ENCODE measurements at places on chromosomes 7 and 10.
A peak's percentile ranks its signal among the peaks of the same experiment; 100 is the strongest.

- DNase-seq = peak; percentile 43
Measured at GRCh38 chr10:29689001-29689400, 54.2 kb upstream of the SVIL start.

DNA sequence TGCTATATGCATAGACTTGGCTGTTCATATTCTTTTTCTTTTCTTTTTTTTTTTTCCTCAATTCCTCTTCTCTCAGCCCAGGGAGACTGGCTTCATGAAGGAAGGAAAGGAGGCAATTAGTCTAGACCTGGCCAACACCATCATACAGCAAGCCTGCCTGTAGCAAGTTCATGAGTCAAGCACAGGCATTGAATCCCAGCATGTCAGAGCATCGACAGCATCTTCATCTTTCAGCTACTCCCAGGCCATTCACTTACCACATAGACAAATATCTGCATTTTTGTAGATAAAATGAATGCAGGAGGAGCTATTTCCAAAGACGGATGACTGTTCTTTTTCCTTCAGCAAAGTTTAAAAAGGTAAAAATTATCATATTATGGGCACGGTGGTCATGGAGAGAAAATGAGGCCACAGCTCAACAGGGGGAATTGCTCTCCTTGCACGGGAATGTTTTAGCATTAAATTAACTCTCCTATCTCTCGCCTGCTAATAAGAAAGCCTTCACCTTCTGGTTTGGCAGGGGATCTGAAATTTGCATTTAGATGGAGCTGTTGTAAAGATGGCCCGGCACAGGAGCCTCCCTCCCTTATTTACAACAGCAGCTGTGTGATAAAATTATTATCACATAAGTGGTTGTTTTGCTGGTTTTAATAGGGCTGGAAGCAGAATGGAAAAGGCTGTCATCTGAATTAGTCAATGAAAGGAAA, 626.5 kb upstream of the AUTS2 start:
- DNase-seq = peak; percentile 49

GRCh38 chr7:50914460-50914859, 131.8 kb upstream of the GRB10 start:
- DNase-seq = no peak

DNA sequence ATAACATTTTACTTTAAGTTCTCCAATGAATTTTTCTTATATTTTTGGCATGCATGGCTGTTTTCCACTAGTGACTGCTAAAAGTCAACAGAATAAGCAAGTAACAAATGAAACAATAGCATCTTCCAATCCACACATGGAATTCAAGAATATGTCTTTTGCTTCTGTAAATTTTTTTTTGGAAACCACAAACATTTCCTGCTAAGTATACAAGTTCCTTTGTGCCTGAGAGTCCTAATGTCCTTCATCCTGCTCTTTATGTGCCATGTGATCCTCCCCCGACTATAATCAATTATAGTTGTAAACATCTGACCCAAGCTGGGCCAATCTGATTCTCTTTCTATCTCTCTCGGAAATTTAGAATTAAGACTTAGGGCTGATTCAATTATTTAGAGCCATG, 61.2 kb downstream of the PPP1R3C start:
- peak; percentile 32 for DNase-seq

DNA sequence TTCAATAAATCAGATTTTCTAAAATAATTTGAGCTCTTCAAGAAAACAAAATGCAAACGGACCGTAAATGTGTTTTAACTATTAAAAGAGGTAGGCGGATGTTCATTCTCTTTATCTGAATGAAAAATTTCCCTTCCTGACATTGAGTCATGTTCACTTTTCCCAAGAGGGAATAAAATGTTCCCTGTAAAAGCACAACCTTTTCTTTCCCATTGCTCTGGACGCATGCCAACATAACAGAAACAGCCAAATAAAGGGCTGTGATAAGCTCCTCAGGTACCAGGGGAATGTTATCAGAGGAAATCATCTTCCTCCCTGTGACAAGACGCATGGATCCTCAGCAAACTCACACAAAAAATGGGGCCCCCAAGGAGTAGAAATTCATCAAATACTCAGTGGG, 251.8 kb downstream of the MTERF1 start:
- DNase-seq = no peak

GRCh38 chr10:94353336-94353735, 9.4 kb downstream of the NOC3L start:
- DNase-seq = no peak

DNA sequence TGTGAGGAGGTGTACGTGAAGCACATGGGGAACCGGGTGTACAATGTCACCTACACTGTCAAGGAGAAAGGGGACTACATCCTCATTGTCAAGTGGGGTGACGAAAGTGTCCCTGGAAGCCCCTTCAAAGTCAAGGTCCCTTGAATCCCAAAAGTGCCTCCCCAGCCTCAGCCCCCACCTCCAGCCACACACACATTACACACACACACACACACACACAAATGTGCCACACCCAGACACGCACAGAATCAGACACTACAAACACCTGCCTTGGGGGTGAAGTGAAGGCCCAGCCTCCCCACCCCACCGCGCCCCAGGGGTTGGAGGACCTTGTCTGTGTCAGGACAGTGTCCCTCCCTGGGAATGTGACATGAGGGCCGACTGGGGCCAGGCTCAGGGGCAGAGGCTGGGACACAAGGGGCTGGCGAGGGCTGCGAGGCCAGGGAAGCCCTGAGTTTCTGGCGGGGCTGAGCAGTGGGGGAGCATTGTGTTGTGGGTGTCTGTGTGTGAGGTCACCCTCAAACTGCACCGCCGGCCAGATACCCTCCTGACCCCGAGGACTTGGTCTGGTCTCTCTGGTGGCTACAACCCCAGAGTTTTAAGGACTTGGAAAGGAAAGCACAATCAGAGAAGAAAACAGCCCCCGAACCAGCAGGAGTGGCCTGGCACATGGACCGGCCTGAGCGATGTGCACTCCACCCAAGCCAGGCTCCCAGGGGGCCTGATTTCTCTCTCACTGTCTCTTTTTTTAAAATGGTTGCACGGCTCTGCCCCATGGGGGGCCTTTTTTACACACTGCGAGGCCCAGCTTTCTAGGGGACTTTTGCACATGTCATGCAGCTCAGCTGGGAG, 4.0 kb upstream of the ATP6V1F start:
- DNase-seq = no peak

DNA sequence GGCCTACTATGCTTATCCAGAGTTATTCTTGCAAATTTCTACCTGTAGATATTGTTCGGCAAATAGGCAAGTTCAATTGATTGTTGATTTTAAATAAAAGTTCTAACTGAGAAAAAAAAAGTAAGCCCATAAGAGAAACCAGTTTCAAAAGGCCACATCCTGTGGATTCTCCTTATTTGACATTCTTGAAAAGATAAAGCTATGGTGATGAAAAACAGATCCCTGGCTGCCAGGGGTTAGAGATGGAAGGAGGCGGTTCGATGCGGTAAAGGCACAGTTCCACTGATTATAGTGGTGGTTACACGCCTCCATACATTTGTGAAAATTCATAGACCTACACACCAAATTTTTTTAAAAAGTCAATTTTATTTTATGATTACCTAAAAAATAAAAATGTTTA, 347.8 kb downstream of the KCNMA1 start:
- DNase-seq = peak; percentile 67

- peak; percentile 51 for DNase-seq
Measured at GRCh38 chr10:101066146-101066895, 4.5 kb downstream of the KAZALD1 start.

GRCh38 chr7:17598846-17599245, 300.4 kb downstream of the AHR start:
- peak; percentile 31 for DNase-seq
